Femur (tissue), 1 donor: ENCODE measurements at places on chromosomes 11 and 22.

- DNase-seq: no peak
These were observed 30.4 kb downstream of the DSCAML1 start for GRCh38 chr11:117766576-117766975.

DNA sequence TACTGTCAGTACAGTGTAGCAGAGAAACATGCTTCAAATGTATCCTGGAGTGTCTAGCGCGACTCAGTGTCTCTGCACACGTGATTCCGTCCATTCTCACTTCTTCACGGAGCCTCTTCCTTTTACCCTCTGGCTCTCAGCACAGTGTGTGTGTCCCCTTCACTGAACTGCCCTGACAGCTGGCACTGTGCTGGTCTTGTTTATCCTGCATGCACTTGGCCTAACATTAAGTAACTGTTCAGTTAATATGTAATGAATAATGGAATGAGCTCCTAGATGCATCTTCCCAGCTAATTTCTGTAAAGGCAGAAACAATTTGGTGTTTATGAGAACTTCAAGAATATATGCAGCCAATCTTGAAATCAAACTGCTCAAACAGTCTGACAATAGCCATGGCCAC is 44.4 kb downstream of the KMT5B start:
- no peak for DNase-seq

DNA sequence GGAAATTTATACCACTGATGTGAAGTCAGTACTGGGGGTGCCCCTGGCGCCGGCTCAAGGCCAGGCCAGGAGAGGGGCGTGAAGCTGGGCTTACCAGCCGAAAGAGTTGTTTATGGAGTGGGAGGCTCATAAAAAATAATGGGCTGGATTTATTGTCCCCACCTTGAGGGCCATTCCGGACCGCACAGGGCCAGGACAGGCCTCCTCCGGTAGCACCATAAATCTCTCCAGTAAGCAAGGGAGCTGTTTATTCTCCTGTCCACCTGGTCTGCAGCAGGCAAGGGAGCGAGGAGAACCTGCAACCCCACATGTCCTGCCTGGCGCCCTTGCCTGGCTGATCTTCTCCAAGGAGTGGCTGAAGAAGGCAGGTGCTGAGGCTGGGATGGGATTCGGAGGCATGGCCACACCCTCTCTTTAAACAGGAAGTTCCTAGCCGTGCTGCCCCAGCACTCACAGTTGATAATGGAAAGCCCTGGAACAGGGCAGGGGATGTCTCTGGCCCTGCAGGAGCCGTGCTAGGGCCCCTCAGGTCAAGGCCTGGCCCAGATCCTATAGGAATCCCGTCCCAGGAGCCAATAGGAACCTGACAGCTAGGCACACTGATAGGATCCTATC is 65.1 kb downstream of the SCUBE1 start:
- no peak for DNase-seq

DNA sequence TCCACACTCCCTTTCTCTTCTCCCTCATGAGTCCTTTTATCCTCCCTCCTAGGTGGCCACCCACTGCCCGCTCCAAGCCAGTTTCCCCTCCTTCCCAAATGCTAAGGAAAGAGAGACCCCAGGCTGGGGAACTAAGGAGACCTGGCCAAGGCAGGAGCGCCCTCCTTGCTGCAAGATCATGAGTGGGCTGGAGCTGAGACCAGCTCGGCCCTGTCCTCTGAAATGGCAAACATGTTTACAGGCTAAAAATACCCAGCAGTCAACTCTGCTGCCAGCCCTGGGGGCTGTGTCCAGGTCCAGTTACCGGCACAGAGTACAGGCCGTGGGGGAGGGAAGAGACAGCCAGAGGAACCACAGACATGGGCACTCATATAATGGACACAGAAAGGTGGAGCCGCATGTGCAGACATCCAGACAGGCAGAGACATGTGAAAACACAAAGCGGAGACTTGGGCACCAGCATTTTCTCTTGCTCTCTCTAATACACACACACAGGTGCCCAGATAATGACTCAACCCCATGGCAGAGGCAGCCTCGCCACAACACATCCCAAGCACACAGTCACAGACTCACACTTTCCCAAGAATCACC is 1.2 kb upstream of the AHNAK start:
- peak; percentile 60 for DNase-seq

DNA sequence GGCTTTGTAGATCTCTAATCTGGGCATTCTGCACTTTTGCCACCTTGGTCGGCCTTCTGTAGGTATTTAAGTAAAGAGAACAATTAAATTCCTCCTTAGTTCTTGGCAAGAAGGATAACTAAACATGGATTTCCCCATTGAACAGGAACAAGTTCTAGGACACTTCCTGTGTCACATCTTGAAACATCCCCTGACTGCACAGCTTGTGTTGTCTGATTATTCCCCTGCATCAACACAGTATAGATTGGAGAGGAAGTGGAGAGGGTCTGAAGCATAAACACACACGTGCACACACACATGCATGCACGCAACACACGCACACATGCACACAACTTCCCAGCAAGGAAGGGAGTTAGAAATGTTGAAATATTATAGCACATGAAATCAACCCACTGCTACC is 8.6 kb downstream of the ISX start:
- DNase-seq: no peak

DNA sequence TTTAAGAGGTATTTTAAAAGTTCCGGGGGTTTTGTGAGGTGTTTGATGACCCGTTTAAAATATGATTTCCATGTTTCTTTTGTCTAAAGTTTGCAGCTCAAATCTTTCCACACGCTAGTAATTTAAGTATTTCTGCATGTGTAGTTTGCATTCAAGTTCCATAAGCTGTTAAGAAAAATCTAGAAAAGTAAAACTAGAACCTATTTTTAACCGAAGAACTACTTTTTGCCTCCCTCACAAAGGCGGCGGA is 193 bp upstream of the MALAT1 start:
- DNase-seq: no peak

GRCh38 chr11:110738641-110739040 is 26.4 kb upstream of the ARHGAP20 start:
- DNase-seq: no peak

DNA sequence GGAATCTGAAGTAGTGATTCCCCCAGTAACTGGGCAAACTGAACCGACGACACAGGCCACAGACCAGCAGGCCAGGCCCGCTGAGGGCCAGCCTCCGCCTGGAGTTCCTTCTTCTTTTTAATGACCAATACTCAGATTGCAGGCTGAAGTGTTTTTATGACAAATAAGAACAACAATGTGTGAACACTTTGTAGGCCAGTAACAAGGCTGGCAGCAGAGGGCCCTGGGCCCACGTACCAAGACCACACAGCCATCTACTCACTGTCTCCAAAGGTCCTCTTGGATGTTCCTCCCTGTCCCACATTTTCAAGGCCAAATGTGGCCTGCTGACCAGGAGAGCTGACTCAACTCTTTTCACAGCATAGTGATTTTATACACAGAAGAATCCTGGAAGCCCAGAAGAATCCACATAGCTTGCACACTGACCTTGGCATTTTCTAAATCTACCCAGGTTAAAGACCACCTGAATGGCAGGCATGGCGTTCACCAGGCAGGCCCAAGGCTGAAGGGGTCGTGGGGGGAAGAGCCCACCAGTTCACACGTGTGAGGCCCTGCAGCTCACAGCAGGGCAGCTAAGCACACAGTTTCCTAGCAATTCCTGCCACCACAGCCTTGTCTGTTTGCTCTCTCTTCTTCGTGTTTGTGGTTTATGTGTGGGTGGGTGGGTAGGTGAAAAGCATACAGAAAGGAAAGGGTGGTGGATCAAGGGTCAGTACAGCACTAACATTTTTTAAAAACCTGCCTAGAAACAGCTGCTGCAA is 13.3 kb downstream of the SMCO4 start:
- peak; percentile 35 for DNase-seq

DNA sequence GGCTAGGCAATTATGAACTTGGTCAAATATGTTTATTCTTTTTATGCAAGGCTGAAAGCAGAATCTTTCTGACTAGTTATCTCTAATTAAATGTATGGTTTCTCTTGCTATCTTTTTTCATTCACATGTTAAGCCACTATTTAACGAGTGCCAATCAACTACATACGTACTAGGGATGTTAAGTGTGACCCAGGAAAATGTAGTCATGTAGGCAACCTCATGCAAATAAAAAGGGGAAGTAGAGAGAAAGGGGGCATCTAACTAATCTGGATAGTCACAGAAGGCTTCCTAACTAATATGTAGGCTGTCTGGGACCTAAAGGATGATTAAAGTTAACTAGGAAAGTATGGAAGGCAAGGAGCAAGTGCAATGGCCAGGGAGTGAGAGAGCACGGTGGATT is 23.5 kb downstream of the TBRG1 start:
- DNase-seq: no peak

- DNase-seq: no peak
These were observed 198.7 kb upstream of the MTMR2 start for GRCh38 chr11:96122601-96123074.

GRCh38 chr11:134893810-134894685 is 482.0 kb upstream of the B3GAT1 start:
- no peak for DNase-seq
